Adrenal gland (tissue), 19 donors: ENCODE measurements at places on chromosomes 13 and 19.

GRCh38 chr19:47099576-47100050 is 14.0 kb downstream of the ZC3H4 start:
- DNase-seq = no peak

- DNase-seq = no peak
Observed at GRCh38 chr13:22757530-22758120, 423.2 kb upstream of the SGCG start.

DNA sequence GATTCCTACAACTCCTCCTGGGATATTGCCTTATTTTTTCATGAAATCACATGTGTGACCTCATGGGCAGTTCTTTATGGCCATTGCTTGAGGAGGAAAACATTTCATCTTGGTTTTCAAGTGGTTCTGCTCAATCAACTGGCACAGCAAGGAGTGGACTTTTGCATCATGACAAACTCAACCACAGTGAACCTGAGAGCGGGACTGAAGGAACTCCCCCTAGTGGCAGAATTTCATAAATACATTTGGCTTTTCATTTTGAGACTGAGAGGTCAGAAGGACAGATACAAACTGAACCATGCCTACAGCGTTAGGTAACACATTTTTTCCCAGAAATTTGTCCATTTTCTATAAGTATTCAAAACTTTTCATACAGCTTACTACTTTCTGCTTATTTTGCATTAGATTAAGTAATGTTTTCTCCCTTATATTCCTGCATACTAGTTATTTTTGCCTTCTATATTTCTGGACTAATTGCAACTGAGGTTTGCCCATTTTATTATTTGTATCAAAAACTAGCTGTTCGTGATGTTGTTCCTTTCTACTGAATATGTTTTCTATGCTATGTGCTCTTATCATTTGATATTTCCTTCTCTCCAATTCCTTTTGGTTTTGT is 13.4 kb upstream of the SIGLEC12 start:
- DNase-seq = no peak

- peak; percentile 57 for DNase-seq
Observed at GRCh38 chr13:53782488-53782961, 753.9 kb downstream of the OLFM4 start.

DNA sequence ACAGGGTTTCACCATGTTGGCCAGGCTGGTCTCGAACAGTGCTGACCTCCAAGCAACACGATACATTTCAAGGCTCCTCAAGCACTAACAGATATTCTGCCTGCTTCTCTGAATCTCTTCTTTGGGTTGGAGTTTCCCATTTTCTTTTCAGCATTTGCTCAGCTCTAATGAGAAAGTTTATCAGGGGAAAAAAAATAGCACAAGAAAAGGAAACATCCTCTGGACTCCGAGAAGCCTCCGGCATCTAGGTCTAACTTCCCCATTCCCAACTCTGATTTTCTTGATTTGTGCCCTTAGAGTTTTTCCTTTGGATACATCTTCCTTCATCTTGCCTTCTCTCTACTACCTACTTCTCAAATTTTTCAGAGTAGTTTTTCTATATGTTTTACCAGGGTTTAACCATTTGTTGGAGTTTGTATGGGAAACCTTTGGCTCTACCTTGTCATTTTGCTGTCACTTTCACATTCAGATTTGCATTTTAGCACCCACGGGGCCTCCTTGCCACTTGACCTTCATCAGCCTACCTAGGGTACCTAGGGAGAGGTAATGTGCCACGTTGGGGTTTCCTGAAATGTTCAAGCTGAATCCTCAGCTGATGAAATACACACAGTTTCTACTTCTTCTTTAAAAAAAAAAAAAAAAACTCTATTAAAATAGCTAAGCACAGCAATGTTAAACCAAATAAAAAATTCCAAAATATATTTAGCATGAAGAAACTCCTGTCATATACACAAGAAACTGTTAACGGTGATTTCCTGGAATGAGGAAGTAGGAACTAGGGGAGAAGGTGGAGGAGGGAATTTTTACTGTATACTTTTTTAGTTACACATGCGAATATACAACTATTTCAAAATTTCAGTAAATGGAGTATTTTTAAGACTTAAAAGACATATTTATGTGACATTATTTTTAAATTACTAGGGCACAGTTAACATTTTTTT is 5.1 kb upstream of the USP12 start:
- DNase-seq = no peak
